ENCODE measurements at places on chromosomes 12 and 14. TPM values are rescaled to one million over a fixed set of nuclear protein-coding genes. Genes with fewer than 3 reads are reported as not detected.

The MSI1 gene
- not detected for total RNA-seq

The PGF gene
- total RNA-seq, result 50.6 TPM

- no peak for DNase-seq
These were observed 75.3 kb upstream of the DUSP6 start for GRCh38 chr12:89427508-89428156.

DNA sequence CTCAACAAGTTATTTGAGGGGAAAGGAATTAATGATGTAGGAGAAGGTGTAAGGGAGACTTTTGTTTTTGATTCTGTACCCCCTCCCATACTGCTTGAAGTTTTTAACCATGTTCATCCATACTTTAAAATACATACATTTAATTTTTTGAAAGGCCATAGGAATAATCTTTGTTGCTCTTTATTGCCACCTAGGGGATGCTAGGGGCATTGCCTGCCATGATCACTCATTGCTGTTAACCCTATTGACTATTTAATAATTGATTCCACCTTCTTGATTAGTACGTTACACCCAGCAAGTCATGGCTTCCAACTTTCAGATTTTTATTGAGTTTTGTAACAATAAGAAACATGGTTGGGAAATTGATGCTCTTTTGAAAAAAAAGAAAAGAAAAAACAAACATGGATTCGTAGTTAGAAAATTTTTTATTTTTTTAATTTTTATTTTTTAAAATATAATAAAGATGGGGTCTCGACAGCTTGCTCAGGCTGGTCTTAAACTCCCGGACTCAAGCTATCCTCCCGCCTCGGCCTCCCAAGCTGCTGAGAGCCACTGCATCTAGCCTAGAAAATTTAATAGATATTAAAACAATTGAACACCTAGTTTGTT, 8.5 kb upstream of the PRKAB1 start:
- DNase-seq, result no peak

The LTBR gene
- total RNA-seq, result 35.0 TPM

- no peak for DNase-seq
These were observed 96.1 kb downstream of the KSR2 start for GRCh38 chr12:117872546-117873169.

DNA sequence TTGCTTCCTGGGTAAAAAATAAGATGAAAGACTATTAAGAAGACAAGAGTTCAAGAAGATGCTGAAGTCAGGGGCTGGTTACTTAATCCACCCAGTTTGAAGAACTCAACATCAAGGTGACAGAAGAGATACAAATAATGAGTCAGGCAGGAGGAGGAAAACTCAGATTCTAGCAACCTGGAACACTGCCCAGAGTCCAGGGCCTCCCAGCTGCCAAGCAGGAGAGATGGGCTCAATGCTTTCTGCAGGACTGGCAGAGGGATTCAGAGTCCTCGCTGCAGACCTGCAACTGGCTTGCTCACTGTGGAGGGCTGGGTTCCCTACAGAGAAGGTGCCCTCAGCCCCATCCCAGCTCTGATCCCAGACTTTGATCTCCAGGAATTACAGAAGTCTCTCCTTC, 28.6 kb upstream of the CEBPE start:
- peak; percentile 35 for DNase-seq

The SLC10A1 gene
- not detected for total RNA-seq

The FOXJ2 gene
- total RNA-seq, result 3.6 TPM

GRCh38 chr14:64191756-64192155, 102.4 kb downstream of the ESR2 start:
- DNase-seq, result peak; percentile 71

DNA sequence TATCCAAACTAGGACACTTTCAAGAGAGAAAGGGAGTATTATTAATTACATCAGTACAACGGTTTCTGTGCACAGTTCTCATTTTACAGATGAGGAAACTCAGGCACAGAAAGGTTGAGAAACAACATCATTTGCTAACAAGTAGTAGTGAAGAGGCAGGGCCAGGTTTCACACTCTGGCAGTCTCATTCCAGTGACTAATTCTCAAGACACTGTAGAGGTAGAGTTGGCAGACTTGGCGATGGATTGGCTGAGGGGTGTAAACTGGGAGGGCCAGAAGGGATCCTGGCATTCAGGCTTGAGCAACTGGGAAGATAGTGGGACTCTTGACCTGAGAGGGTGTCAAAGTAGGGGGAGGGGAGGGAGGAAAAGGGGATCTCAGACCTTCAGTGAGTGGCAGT, 73.8 kb upstream of the BDKRB2 start:
- peak; percentile 67 for DNase-seq

- peak; percentile 55 for DNase-seq
These were observed 630.0 kb upstream of the TBX3 start for GRCh38 chr12:115313929-115314328.

- DNase-seq, result no peak
These were observed 11.2 kb downstream of the CPNE6 start for GRCh38 chr14:24082411-24083080.

GRCh38 chr12:39205969-39206368, 237.0 kb downstream of the KIF21A start:
- no peak for DNase-seq

DNA sequence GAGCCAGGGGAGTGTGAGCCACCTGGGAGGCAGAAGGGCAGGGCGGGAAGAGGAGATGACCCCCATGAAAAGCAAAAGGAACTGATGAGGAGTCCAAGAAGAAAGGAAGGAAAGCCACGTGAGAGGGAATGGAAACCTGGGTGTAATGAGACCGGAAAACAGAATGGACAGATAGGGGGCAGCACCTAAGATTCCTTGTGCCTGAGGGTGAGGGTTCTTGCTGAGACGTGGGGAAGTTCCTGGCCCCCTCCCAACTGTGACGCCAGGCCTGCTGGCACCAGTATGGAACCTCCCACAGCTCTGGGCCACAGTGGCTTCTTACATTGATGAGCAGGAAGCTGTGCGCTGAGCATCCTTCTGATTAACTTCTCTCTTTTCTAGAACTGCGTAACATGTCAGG, 30.8 kb downstream of the TTC7B start:
- DNase-seq, result peak; percentile 67

DNA sequence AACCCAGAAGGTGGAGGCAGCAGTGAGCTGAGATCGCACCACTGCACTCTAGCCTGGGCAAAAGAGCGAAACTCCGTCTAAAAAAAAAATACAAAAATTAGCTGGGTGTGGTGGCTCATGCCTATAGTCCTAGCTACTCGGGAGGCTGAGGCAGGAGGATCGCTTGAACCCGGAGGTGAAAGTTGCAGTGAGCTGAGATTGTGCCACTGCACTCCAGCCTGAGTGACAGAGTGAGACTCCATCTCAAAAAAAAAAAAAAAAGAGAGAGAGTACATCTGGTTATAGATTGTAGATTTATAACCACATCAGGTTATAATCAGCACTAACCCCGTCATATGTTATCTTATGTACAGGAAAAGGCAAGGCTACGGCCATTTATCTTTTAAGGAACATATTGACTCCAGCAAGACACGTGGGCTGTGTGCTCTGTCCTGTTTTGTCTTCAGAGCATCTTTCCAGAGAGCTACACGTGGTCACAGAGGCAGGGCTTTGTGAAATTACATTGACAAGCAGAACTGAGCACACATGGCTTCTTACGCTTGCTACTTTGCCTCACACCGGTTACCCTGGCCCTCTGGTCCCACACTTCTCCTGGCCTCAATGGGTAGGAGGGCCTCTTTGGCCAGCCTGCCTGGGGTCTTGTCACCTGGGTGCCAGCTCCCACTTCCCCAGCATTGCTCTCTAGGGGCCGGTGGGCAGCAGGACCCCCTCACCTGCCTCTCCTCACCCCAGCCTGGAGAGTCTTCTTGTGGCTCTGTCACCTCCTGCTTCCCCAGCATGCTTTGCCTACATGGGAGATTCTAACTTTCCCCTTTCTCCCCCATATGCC, 6.8 kb upstream of the DYNC1H1 start:
- no peak for DNase-seq

The CD4 gene
- total RNA-seq, result not detected

DNA sequence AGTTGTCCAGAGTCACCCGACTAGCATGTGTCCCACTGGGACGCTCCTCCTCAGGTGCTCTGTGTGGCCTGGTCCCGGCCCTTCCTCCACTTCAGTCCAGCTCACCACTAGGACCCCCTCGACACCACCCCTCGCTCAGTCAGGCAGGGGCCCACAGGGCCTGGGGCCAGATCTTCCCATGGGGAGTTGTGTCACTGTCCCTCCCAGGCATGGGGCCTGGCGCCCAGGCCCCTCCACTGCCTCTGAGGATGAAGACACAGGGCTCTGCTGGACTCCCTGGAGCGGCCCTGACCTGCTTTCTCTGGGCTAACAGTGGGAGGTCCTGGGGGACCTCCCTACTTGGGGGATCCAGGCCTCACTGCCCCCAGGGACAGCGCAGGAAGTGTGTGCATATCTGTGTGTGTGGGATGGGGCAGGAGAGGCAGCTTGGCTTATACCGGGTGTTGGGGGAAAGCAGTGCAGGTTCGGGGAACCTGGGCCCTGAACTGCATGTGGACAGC, 43.8 kb downstream of the KRT80 start:
- DNase-seq, result no peak

The IL31 gene
- total RNA-seq, result not detected

- no peak for DNase-seq
These were observed 278.3 kb downstream of the AKAP6 start for GRCh38 chr14:32607399-32607798.

- DNase-seq, result no peak
These were observed 42.7 kb upstream of the ALX1 start for GRCh38 chr12:85237327-85237726.

GRCh38 chr14:103007555-103007954, 49.8 kb downstream of the CDC42BPB start:
- no peak for DNase-seq

The SLCO1B3 gene
- not detected for total RNA-seq

The RASSF8 gene
- total RNA-seq, result 7.3 TPM

GRCh38 chr14:74255281-74255680, 16.0 kb downstream of the VSX2 start:
- DNase-seq, result no peak

The SLC11A2 gene
- 74.1 TPM for total RNA-seq

DNA sequence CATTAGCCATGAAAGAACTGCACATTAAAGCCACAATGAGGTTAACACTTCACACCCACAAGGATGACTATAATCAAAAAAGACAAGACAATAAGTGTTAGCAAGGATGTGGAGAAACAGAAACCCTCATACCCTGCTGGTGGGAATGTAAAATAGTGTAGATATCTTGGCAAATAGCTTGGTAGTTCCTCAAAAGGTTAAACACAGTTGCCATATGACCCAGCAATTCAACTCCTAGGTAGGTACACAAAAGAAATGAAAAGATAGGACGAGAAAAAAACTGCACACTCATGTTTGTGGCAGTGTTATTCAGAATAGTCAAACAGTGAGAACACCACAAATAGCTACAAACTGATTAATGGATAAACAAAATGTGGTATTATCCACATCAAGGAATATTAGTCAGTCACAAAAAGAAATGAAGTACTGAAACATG, 93.5 kb downstream of the ATXN2 start:
- no peak for DNase-seq

The KRT2 gene
- total RNA-seq, result not detected

GRCh38 chr12:15708396-15709076, 80.7 kb downstream of the EPS8 start:
- DNase-seq, result no peak

DNA sequence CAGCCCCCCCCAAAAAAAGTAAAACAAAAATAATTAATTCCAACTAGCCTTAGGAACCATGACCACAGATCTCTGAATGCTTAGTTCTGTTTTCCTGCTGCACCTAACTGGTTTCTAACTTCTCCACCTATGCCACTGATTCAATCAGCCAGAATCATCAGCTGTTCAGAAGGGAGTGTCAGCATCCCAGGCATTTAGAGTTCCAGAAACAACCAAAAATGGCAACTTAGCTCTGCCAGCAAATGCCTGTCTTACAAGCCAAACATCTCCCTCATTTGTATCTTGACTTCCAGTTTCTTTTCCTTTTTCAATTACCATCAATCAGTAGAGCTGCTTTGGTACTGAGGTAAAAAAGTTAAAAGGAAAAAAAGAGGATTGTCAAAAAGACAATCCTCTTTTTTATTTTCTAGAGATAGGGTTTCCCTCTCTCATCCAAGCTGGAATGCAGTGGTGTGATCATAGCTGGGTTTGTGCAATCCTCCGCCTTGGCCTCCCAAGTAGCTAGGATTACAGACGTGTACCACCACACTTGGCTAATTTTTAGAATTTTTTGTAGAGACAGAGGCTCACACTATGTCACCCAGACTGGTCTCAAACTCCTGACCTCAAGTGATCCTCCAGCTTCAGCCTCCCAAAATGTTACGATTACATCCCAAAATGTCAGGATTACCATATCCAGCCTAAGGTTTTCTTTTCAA, 45.2 kb upstream of the ISM2 start:
- no peak for DNase-seq

DNA sequence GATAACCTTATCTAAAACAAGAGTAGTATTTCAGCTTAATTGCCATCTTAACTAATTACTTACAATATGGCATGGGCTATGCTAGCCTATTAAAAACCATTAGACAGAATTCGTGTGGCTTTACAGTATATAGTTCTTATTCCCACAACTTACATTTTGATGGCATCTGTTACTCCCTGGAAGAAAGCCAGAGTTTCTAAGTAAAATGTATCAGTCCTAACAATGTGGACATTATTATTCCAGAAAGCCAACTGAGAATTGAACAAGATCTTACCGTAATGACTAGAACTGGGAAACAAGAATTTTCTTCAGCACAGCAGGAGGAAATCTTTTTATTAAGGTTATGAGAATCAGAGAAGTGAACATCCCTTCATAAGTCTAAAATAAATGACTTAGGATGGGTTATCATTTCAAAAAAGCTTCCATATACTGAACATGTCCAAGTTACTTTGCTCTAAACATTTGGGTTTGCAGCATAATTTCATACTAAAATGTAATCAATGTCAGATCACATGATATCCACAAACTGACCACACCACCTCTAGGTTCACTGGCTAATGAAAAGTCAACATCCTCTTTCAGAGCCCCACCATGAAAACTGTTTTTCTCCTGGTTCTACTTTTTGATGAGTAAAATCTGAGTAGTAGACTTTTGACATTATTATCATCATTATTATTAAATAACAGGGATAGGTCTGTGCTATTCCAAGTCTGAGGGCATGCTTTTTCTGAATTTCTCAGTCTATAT, 179.7 kb downstream of the SSPN start:
- no peak for DNase-seq

The DEPDC4 gene
- total RNA-seq, result 1.3 TPM

The SLC4A8 gene
- total RNA-seq, result 0.96 TPM

DNA sequence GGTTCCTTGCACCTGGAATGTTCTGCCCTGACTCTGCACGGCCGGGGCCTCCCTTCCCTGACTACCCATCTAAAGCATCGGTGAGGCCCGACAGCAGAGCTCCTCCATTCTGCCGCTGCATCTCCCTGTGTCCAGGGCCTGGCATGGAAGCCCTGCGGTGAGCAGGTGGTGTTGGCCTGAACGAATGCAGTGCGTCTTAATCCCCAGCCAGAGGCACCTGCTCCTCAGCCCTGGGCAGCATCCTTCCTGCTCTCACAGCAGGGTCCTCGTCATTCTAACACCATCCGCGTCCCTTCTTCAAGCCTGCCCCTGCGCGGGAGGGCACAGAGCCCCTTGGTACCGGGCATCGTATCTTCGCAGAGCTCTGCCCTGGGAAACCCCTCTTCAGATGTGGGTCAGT, 15.4 kb downstream of the BEGAIN start:
- DNase-seq, result no peak
